ENCODE measurements at places on chromosomes 11 and 22.

DNA sequence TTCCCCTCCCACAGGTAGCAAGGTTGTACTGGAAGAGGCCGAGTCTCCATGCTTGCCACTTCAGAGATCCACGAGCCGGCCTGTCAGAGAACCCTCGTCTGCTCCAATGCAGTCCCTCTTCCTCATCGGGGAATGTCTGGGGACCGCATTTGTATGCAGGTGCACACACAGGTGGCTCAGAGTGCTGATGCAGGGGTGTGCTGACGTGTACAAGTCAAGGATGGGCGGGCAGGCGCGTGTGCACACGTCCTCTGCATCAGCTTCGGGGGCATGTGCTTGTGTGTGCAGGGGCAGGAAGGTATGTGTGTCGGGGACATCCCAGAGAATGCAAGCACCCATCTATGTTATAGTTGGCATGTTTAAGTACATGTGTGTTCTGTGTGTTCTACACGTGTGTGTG lies 49.4 kb downstream of the ELFN2 start:
- DNase-seq, result no peak

- DNase-seq, result no peak
These were observed 1390.0 kb upstream of the RAG2 start for GRCh38 chr11:37988031-37988430.

GRCh38 chr11:43581370-43582023 lies 99.0 kb upstream of the HSD17B12 start:
- no peak for DNase-seq

DNA sequence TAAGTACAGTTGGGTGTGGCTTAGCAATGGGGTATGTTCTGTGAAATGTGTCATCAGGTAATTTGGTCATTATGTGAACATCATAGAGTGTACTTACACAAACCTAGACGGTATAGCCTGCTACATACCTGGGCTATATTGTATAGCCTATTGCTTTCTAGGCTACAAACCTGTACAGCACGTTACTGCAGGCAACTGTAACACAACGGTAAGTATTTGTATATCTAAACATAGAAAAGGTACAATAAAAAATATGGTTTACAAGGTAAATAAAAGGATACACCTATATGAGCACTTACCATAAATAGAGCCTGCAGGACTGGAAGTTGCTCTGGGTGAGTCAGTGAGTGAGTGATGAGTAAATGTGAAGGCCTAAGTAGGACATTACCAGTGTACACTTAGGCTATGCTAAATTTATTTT lies 73.1 kb upstream of the GDPD4 start:
- no peak for DNase-seq

DNA sequence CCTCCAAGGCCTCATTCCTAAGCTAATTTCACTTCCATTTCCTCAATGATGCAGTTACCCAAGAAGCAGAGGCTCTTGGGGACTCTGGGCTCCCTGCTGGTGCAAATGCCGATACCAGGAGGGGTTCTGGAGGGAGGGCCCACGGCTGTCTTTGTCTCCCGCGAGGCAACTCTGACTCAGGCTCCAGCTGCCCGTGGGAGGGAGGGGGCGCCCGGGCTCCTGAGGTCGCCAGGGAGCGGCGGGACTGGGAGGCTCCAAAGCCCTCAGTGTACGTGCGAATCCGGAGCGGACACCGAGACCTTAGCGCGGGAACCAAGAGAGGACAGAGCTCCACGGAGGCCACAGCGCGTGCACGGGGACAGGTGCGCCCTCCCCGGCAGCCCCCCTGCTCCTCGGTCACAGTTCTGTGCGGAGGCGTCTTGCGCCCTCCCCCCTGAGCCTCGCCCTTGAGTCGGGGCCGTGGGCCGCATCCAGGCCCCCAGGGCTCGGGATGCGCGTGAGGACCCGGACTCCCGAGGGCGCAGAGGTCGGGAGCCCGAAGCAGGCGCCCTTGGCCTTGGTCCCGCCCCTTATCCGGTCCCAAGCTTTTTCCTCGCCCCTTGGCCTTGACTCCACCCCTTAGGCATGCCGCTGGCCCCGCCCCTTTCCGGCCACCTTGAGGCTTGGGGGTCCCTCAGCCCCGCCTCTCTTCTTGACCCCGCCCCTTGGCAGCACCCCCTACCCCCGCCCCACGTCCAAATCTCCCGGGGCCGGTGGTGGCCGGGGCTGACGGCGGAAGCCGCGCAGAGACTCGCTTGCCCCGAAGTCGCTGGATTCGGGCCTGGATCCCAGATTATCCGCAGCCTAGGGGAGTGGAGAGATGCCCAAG lies 4.7 kb upstream of the SHISA8 start:
- no peak for DNase-seq

- DNase-seq, result no peak
These were observed 4220.0 kb upstream of the OR11H1 start for GRCh38 chr22:11307998-11308397.

DNA sequence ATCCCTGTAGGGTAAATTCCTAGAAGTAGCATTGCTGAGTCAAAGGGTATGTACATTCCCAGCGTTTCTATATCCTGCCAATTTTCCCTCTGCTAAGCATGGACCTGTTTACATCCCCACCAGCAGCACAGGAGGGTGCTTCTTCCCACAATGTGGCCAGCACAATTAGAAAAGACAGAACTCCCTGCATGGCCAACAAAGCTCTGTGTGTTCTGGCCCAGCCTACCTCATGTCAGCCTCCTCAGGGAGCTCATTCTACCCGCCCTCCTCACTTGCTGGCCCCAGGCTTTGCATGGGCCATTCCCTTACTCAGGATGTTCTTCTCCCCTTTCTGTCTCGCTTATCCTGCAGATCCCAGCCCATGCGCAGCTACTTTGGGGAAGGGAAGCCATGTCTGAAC lies 186.1 kb downstream of the DSCAML1 start:
- DNase-seq, result no peak

DNA sequence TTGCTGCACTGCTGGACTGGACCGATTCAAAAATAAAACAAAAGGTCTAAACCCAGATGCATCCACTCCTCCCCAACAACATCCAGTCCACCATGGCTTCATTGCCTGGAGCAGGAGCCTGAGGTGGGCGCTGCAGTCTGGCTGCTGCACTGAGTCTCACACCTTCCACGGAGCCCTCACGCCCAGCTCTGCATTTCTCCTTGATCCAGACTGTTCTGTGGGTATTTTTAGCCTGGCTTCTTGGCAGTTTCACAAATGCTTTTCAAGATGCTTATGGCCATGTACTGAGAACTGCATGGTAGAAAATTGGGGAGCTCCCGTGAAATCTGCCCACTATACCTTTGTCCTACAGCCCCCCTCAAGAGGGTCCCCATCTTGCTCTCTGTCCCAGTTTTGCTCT lies 53.3 kb upstream of the JAM3 start:
- no peak for DNase-seq

DNA sequence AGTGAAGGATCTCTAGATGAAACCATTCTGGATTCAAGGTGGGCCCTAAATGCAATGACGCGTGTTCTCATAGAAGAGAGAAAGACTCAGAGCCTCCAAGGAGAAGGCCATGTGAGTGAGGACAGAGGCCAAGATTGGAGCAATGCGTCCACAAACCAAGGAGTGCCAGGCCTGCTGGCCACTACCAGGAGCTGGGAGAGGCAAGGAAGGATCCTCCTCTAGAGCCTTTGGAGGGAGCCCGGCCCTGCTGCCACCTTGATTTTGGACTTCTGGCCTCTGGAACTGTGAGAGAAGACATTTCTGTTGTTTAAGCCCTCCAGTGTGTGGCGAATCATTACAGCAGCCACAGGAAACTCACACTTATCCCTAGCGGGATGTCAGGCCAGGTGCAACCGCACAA lies 52.7 kb upstream of the SHANK2 start:
- no peak for DNase-seq

GRCh38 chr11:116931206-116931953 lies 94.0 kb upstream of the APOA1 start:
- DNase-seq, result peak; percentile 48

DNA sequence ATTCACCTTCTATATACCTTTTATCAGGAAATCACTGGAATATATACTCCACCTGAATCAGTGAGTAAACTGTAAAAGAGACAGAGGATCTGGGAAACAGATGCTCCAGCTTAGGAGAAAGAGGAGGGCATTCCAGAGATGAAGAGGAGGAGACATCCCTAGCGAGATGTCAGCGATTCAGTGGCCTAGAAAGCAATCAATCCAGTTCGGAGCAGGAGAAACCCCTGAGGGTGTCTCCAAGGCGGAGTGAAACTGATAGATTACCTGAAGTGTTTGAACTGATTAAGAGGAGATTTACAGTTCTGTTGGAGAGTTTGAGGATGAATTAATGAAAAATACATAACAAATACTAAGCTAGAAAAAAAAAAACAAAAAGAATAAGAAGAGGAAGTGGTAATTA lies 24.5 kb upstream of the TNRC6B start:
- no peak for DNase-seq

GRCh38 chr22:49124608-49125007 lies 703.1 kb downstream of the BRD1 start:
- DNase-seq, result no peak

DNA sequence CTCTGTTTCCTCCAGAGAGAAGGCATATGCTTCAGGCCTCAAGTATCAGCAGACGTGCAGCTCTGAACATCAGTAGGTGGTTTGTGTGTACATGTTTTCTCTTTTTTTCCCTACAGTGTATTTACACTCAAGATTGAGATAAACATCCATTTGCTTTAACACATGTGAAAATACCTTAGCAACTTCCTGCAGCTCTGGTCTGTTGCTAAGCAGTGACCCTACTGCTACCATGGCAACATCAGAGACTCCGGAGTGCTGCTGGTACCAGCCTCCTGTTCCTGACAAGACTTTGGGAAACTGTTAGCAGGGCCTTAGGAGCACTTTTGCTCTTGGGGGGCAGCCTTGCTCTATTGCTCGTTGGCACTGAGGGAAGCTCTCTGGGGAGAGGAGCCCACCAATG lies 221.2 kb upstream of the PLET1 start:
- no peak for DNase-seq

DNA sequence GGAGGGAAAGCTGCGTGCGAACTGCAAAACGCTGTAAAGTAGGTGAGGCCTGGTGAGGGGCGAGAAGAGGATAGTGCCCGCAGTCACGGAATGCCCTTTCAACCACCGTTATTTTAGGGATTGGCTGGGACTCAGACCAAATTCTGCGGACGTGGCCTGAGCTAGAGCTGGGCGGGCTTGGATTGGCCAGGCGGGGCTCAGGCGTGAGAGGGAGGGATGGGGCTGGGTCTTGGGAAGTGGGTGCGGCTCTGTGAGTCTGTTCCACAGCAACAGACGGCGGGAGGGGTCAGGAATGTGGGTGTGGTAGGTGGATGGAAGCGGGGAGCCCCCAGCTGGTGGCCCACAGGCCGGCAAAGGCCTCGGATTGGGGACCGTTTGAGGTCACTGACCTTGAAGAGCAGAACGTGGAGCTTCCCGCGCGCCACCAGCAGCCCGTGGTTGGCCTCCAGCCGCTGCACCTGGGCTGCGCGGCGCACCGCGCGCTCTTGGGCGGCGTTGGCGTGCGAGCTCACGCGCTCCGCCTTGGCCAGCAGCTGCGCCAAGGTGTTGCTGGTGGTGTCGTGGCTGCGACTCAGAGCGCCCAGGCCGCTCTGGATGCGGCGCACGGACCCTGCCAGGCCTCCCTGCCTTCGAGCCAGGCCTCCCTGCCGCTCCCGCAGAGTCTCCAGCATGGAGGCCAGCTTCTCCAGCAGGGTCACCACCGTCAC lies 444 bp downstream of the CAVIN3 start:
- DNase-seq, result no peak

DNA sequence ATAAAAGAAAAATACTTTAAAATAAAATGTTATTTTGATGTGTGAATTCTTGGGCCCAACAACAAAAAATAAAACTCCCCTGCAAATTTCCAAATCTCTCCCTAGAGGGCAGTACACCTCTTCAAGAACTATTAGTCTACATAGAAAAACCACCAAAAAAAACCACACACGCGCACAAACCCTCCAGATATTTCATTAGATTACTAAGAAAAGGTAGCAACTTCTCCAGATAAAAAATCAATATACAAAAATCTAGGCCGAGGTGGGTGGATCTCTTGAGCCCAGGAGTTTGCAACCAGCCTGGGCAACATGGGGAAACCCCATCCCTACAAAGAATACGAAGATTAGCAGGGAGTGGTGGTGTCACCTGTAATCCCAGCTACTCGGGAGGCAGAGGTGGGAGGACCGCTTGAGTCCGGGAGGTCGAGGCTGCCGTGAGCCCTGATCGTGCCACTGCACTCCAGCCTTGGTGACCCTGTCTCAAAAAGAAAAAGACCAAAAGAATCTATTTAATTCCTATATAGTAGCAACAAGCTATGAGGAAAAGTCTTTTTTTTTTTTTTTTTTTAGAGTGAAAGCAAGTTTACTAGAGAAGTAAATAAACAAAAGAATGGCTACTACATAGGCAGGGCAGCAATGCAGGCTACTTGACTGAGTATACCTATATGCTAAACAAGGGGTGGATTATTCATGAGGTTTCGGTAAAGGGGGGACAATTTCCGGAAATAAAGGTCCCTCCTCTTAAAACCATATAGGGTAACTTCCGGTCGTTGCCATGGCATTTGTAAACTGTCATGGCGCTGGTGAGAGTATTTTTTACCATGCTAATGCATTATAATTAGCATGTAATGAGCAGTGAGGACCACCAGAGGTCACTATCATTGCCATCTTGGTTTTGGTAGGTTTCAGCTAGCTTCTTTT lies 13.1 kb downstream of the B3GNT6 start:
- peak; percentile 95 for DNase-seq

- no peak for DNase-seq
These were observed 184.2 kb downstream of the SBF2 start for GRCh38 chr11:10109806-10110205.

- no peak for DNase-seq
These were observed 27.6 kb downstream of the DKK3 start for GRCh38 chr11:11980841-11981308.

GRCh38 chr11:95715777-95716241 lies 73.8 kb downstream of the FAM76B start:
- peak; percentile 59 for DNase-seq

DNA sequence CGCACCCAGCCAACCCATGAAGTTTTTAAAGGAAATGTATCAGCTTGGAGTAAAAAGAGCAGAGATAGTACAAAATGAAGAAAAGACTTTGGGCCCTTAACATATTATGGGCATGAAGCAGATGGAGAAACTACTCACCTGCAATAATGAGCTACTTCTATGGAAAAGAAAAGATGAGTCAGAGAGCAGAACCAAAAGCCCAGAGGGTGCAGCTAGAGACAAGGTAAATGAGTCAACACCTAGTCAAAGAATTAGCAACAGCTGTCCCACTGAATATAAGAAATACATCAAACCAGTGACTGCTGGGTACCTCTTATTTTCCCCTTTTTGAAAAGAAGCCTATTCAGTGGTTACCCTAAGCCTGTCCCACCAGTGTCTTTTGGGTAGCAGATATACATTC lies 61.8 kb downstream of the RPL27A start:
- no peak for DNase-seq

- DNase-seq, result no peak
These were observed 411 bp upstream of the EXPH5 start for GRCh38 chr11:108593923-108594434.

GRCh38 chr22:23565915-23566704 lies 14.0 kb downstream of the IGLL1 start:
- DNase-seq, result no peak

All from Jurkat, Clone E6-1 (cell line).